Activated naive CD8-positive, alpha-beta T cell treated with anti-CD3 and anti-CD28 coated beads for 36 hours (primary cell): ENCODE measurements at places on chromosomes 3 and 15.

DNA sequence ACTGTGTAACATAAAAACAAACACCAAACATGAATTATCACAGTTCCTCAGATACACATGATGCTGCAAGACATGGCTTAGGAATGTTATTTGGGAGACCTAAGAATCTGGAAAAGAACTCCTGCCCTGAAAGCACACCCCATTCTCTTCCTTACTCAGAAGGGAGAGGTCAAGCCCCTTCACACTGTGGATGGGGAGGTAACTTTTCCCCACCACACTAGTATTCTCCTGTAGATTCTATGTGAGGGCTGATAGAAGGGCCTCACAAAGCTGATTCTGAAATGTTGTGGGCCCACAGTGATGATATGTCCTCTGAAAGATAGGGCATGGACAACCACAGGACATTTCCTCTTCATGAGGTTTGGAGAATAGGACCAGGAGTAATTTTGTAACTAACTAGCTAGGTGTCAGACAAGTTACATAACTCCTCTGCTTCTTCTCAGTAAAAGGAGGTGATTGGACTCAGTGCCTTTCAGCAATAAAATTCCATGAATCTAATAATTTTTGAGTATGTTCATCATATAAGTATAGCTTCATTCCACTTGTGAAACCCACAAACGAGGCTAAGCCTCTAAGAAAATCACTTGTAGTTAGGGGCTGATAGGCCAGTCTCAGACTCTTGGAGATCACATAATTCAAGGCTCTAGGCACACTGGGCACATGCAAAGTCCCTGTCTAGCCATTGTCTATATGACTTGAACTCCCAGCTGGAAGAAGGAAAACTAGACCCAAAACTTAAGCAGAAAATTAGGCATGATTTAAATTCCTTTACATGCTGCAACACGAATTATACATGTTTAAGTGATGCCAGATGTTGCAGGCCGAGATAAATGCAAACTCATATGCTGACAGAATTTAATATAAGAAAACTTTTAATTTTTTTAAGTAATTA is 7.5 kb downstream of the PTX3 start:
- DNase-seq: no peak

GRCh38 chr15:63353261-63353660 is 28.4 kb downstream of the CA12 start:
- DNase-seq: no peak

DNA sequence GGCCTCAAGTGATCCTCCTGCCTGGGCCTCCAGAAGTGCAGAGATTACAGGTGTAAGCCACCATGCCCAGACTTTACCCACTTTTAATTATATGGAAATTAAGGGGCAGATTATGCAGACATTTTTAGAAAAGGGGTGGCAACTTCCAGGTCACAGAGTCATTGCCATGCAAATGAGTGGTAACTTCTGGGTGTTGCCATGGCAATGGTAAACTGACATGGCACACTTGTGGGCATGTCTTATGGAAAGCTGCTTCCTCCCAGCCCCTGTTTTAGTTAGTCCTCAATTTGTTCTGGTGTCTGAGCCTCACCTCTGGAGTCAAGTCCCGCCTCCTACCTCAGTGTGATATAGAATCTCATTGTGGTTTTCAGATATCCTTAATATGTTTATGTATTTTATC is 49.7 kb downstream of the PCNP start:
- DNase-seq: no peak

DNA sequence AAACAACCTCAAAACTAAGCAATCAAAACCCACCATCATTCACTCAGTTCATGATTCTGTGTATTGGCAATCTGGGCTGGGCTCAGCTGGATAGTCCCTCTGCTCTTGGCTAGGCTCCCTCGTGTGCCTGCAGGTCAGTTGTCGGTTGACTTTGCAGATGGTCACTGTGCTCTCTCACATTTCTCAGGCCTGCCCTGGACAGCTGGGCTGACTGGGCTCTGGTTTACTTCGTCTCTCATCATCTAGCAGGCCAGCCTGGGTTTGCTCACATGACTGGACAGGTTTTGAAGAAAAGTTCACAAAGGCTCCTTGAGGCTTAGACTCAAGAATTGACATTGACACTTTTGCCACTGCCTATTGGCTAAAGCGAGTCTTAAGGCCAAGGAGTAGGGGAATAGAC is 105.0 kb upstream of the CTNNB1 start:
- DNase-seq: no peak
